ENCODE measurements at places on chromosomes 12 and 14. TPM values are rescaled to one million over a fixed set of nuclear protein-coding genes. Genes with fewer than 3 reads are reported as not detected.
A peak's percentile ranks its signal among the peaks of the same experiment; 100 is the strongest.

DNA sequence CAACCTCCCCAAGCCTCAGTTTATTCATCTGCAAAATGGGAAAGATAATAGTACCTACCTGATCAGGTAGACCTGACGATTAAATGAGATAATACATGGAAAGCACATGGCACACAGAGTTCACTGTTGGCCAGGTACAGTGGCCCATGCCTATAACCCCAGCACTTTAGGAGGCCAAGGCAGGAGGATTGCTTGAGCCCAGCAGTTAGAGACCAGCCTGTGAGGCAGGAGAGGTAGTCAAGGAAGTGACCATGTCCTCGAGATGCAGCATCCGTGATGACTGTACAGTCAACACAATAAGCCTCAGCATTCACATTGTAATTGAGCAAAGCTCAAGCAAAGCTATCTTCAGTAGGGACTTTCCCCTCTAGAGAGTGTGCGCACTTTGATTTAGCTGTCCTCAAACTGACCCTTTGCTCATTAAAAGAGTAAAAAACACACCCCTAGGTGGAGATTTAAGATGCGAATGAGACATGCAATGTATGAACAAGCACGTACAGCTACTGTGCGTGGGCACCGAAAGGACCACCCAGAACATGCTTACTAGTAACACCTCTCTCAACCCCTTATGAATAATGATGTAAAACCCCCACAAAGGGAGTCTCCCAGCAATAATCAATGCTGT, 9.9 kb downstream of the ISCU start:
- DNase-seq = peak; percentile 16

DNA sequence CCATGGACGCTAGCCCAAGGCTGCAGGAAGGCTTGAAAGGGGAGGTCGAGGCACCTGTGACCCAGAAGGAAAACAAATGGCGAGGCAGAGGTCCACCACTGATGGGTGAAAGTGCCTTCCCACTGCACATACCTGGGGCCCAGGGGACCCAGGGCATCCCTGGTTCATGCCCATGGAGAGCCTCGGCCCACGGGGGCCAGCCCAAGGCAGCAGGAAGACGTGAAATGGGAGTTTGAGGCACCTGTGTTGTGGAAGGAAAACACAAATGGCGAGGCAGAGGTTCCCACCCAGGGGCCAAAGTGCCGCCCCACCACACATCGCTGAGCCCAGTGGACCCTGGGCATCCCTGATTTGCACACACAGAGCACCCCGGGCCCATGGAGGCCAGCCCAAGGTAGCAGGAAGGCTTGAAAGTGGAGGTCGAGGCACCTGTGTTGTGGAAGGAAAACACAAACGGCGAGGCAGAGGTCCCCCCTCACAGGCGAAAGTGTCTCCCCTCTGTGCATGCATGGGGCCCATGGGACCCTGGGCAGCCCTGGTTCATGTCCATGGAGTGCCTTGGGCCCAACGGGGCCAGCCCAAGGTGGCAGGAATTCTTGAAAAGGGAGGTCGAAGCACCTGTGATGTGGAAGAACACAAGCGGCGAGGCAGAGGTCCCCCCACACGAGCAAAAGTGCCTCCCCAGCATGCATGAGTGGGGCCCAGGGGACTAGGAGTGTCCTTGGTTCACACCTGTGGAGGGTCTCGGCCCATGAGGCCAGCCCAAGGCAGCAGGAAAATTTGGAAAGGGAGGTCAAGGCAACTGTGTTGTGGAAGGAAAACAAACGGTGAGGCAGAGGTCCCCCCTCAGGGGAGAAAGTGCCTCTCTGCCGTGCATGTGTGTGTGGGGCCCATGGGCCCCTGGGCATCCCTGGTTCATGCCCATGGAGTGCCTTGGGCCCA, 383.3 kb downstream of the ALG10 start:
- no peak for DNase-seq

- DNase-seq = no peak
These were observed 24.4 kb upstream of the MGST1 start for GRCh38 chr12:16323010-16323409.

GRCh38 chr14:90487031-90487430, 90.2 kb downstream of the CALM1 start:
- DNase-seq = no peak

- no peak for DNase-seq
These were observed 41.3 kb downstream of the CAPS2 start for GRCh38 chr12:75288860-75289259.

The THTPA gene
- total RNA-seq = 15.4 TPM

- no peak for DNase-seq
These were observed 22.1 kb upstream of the CEP170B start for GRCh38 chr14:104843006-104843405.

- no peak for DNase-seq
These were observed 599 bp downstream of the PAPLN start for GRCh38 chr14:73237786-73238423.

- no peak for DNase-seq
These were observed 159.0 kb downstream of the LRIG3 start for GRCh38 chr12:58761308-58761707.

- no peak for DNase-seq
These were observed 205.8 kb upstream of the RTL1 start for GRCh38 chr14:101109347-101109638.

DNA sequence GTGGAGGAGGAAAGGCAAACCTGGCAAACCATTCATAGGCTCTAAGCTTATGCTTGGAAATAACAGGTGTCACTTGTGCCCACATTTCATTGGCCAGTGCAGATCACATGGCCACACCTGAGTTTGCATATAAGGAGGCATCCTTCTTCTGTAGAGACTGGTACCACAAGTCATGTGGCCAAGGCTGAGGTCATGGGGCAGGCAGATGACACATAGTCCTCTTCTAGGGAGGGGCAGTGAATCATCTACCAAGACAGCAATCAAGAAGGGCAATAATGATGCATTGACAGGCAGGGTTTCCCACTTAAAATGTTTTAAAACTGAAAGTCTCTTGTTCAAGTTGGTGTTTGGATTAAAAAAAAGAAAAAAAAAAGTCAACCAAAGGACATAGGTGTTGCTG, 77.3 kb downstream of the DAAM1 start:
- no peak for DNase-seq

The SAMD15 gene
- 0.70 TPM for total RNA-seq

- no peak for DNase-seq
These were observed 317.6 kb upstream of the FKBP4 start for GRCh38 chr12:2477009-2477766.

- no peak for DNase-seq
These were observed 426.6 kb downstream of the EGLN3 start for GRCh38 chr14:33524244-33524643.

DNA sequence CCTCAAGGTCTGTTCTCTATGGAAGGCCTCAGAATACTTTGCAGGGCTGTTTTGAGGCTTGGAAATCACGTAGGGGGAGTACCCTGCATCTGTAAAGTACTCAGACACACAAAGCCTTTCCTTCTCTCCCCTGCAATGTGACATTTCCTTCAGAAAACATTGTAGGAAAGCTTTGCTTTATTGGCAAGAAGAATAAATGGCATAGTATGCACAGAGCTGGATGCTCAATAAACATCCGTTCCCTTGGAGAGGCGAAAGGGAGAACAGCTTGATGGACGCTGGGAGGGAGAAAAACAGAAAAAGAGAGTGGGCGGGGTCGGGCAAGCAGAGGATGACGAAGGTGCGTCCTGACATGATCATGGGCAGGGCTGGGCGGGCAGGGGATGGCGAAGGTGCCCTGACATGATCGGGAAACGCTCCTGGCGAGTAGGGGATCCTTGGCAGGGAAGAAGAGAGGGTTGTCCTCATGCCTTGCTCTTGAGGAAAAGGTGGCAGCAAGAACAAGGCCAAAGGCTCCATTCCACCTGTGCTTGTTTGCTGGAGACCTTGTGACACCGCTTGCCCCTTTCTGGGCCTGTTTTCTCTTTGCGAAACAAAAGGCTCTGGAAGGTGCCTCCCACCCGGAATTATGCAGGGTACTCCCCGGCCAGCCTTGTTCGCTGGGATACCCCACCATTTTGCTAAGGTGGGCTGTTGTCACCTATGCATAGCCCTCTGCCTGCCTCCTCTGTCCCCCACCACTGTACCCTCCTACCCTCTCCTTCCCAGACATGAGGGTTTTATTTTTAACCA, 21.1 kb downstream of the IRF2BPL start:
- DNase-seq = no peak

DNA sequence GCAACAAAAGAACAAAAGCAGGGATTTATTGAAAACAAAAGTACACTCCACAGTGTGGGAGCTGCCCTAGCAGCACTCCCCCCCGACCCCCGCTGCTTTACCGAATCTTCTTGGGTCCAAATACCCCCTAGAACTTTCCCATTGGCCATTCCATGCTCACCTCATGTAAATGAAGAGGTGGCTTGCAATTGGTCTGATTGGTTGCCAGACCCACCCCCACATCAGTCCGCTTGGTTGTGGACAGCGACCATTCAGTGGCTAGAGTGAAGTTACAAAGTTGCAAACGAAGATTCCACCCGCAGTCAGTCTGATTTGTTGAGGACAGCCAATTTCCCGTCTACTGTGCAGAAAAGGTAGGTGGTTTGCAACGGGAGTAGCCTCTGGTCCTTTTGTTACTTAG, 3.9 kb downstream of the STYX start:
- DNase-seq = no peak

GRCh38 chr12:65308601-65309071, 30.2 kb downstream of the MSRB3 start:
- DNase-seq = no peak

GRCh38 chr12:42987216-42987650, 397.7 kb upstream of the PRICKLE1 start:
- no peak for DNase-seq

DNA sequence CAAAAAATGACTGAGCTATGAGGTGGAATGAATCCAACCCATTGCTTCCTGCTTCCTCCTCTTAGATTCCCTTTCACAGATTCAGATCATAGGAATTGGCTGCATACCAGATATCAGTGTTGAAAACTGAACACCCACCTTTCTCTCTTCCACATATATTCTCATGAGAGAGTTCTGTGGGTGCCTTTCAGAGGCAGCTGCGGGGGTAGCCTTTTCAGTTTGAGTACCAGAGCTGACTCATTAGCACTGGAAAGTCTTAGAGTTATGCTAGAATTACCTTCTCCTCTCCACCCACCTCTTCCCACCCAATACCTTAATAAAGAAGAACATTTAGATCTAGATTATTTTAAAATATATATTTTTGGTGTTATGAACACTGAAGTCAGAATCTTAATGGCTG, 495.4 kb upstream of the SEL1L start:
- DNase-seq = no peak

DNA sequence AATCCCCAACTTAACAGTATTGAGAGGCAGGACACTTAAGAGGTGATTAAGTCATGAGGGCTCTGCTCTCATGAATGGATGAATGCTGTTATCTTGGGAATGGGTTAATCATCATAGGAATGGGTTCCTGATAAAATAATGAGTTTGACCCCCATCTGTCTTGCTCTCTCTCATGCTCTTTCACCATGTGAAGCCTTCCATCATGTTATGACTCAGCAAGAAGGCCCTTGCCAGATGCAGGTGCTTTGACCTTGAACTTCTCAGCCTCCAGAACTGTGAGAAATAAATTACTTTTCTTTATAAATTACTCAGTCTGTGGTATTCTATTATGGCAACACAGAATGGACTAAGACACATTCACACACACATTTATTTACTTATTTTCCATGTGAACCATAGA, 89.0 kb upstream of the PPM1H start:
- no peak for DNase-seq

The SERPINA9 gene
- total RNA-seq = not detected

- DNase-seq = no peak
These were observed 324.0 kb downstream of the MED13L start for GRCh38 chr12:115953450-115953849.

DNA sequence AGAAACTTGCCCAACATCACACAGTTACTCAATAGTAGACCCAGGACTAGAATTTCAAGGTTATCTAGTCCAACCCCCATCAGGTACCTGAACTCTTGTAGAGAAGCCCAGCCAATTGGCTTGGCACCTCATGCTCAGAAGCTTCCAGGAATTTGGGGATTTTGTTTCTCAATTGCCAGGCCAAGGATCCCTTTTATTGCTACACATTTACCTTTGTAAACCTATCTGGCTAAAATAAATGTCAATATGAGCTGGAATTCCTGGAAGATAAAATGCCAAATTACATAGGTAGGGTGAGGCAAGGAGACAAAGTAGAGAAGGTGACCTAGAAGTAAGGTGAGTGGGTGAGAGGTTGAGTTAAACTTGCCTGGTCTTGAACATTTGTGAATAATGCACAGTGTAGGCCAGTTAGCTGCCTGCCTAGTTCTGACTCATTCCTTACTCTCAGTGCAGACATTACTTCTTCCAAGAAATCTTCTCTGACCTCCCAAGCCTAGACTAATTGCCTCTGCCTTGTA, 36.3 kb downstream of the SDR9C7 start:
- DNase-seq = no peak

GRCh38 chr12:43282106-43282505, 269.9 kb downstream of the ADAMTS20 start:
- DNase-seq = no peak

DNA sequence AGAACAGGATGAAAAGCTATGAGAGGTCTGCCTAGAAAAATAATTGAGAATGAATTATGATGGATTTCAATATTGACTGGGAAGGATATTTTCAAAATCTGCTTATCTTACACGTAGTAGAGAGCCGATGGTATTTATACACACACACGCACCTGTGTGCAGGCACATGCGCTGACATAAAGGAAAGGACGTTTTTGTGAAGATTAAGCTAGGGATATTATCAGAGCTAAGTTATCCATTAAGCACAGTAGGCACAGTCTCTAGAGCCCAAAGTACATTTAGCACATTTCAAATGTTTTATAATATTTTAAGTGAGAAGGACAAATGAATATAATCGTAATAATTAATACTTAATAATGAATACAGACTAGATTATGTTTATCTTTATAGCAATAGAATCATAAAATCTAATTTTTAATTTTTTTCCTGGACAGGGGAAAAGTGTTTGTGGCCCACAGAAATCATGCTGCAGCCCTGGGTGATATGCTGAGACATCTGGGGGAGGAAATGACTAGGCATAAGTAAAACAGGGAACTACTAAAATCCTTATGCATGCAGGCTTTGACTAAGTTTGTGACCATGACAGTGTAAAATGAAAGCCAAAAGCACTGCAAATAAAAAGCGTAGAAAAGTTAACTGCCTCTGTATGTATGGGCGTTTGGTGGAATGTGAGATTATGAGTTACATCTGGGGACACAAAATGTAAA, 146.1 kb downstream of the KITLG start:
- DNase-seq = no peak

DNA sequence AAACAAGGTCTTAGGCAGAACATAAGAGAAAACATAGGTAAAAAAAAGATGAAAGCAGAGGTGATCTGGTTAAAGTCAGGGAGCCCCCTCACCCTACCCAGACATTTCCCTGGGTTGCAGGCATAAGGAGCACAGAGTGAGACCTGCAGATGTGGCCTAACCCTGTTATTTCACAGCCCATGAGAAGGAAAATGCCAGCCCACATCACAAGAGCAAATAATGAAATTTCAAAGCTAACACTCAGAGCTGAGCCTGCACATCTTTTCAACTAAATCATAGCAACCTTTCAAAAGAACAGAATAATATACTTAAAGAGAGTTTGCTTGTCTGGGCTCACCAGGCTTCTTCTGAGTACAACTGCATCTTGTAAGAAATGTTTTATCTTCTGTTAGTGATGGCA, 295.4 kb downstream of the RPAP3 start:
- no peak for DNase-seq

The NXPH4 gene
- 10.5 TPM for total RNA-seq

- peak; percentile 77 for DNase-seq
These were observed 316.8 kb downstream of the SNAPC1 start for GRCh38 chr14:62079038-62079437.
